ENCODE measurements at places on chromosomes 1 and 21.

GRCh38 chr1:223714849-223715603, 2.7 kb downstream of the CAPN2 start:
- no peak for DNase-seq

DNA sequence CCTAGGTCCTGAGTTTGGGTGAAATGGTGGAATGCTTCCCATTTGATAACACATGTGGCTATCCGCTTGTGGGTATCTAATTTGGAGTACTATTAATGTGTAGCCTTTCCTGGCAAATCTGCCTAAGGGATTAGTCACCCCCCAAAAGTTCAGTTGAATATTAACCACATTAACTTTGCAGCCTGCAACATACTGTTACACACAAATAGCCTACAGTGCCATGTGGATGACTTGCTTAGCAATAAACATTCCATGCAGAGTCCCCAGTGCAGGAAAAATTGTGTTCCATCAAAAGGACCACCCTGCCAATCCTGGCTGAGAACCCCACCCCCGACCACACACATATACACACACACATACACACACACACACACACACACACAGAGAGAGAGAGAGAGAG, 303.3 kb upstream of the ESRRG start:
- no peak for DNase-seq

DNA sequence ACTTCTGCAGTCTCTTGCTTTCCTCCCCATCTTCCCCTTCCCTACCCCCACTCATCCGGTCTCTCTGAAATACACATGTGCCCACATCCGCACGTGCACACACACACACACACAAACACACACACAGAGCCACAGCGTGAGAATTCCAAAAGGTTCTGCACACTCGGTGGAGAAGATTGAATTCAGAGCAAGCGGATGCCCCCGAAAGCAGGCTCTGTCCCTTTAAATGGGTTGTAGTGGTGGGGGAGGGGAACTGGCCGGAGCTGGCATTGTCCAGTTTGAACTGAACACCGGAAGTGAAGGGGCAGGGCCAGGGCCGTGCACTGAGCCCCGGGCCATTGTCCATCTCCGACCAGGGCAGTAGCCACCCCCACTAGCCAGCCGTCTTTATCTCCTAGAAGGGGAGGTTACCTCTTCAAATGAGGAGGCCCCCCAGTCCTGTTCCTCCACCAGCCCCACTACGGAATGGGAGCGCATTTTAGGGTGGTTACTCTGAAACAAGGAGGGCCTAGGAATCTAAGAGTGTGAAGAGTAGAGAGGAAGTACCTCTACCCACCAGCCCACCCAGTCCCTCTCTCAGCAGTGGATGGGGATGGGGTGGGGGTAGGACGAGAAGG, 1.3 kb upstream of the LIN28A start:
- no peak for DNase-seq

- DNase-seq: peak; percentile 53
These were observed 257.2 kb downstream of the MRPL39 start for GRCh38 chr21:25350056-25350455.

DNA sequence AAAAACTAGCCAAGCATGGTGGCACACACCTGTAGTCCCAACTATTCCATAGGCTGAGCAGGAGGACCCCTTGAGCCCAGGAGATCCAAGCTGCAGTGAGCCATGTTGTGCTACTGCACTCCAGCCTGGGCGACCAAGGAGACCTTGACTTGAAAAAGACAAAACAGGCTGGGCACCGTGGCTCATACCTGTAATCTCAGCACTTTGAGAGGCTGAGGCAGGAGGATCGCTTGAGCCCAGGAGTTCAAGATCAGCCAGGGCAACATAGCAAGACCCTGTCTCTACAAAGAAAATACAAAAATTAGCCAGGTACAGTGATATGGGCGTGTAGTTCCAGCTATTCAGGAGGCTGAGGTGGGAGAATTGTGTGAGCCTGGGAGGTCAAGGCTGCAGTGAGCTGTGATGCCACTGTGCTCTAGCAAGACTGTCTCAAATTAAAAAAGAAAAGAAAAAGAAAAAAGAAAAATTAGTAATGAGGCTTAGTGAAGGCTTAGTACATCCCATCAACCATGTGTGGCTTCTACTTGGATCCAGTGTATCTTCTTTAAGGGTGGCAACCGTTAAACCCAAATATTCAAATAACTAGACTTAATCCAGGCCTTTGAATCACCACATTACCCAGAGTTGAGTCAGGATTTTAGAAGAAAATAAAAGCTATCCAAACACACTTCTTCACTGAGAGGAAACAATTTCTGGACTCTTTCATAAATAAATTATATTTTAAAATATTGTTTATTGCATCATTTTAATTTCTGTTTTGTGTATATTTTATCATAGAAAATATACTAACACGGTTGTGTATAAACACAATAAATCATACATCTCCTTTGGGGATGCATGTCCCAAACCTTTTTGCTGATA, 74.3 kb upstream of the RAB4A start:
- DNase-seq: no peak

GRCh38 chr1:81950591-81951244, 150.0 kb downstream of the ADGRL2 start:
- no peak for DNase-seq

- DNase-seq: no peak
These were observed 1.3 kb upstream of the EFNA3 start for GRCh38 chr1:155077346-155077745.

- DNase-seq: peak; percentile 7
These were observed 56.2 kb downstream of the LACTBL1 start for GRCh38 chr1:22916471-22916820.

GRCh38 chr1:2611031-2611501, 21.8 kb downstream of the MMEL1 start:
- peak; percentile 67 for DNase-seq

GRCh38 chr1:1399872-1400575, 889 bp upstream of the CCNL2 start:
- DNase-seq: peak; percentile 65

DNA sequence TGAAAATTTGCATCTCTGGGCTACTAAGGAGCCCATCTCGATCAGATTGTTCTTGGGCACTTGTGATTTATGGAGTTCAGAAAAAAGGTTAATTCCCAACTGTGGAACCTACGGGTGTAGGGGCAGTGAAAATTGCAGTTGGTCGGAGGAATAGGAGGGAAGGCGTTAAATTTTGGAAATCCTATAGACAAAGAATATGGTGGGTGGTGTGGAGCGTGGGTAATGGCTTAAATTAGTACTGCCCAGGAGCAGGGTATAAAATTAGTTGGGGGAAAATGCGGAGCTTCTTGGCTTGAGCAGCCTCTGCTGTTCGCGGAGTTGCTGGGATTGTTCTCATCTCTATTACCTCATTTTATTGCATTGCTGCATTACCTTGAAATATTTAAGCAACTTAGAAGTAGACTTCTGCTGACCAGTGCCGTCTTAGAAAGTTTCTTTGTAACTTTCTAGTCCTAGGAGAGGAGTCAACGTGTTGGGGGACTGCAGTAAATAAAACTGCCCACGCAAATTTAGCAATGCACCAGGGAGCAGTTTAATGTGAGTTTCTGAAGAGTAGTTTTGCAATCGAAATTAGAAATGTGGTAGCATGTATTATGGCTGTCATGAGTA, 514 bp downstream of the S1PR1 start:
- DNase-seq: peak; percentile 55

DNA sequence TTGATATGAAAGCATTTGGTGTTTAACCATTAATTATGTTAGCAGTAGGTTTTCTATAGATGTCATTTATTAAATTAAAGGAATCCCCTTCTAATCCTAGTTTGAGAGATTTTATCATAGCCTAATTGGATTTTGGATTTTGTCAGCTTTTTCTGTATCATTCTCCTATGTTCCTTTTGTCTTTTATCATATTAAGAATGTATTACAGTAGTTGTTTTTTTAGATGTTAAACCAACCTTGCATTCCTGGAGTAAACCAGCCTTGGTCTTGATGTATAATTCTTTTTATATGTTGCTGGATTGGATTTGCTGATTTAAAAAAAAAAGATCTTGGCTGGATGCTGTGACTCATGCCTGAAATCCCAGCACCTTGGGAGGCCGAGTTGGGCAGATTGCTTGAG, 5.6 kb downstream of the SETDB1 start:
- DNase-seq: peak; percentile 45

- DNase-seq: peak; percentile 79
These were observed 16.2 kb upstream of the ERICH3 start for GRCh38 chr1:74689621-74690363.

DNA sequence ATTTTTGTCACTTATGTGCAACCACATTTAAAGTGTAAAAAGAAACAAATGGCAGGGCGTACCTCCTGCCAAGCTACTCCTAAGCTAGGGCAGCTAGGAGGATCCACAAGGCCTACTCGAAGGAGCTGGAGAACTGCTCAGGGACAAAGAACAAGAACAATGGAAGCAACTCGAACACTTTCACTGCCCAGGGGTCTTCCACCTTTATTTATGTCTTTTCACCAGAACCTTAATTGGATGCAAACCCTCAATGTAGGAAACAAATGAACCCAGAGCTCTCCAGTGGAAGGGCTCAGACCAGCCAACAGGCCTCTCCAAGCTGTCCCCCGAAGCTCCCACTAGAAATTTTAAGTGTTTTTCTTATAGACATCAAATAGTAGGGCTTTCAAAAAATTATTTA, 39.9 kb downstream of the C1orf198 start:
- no peak for DNase-seq

- DNase-seq: no peak
These were observed 240.4 kb downstream of the DPYD start for GRCh38 chr1:97680470-97680869.

GRCh38 chr1:162997499-162998285, 71.5 kb upstream of the RGS4 start:
- DNase-seq: no peak

DNA sequence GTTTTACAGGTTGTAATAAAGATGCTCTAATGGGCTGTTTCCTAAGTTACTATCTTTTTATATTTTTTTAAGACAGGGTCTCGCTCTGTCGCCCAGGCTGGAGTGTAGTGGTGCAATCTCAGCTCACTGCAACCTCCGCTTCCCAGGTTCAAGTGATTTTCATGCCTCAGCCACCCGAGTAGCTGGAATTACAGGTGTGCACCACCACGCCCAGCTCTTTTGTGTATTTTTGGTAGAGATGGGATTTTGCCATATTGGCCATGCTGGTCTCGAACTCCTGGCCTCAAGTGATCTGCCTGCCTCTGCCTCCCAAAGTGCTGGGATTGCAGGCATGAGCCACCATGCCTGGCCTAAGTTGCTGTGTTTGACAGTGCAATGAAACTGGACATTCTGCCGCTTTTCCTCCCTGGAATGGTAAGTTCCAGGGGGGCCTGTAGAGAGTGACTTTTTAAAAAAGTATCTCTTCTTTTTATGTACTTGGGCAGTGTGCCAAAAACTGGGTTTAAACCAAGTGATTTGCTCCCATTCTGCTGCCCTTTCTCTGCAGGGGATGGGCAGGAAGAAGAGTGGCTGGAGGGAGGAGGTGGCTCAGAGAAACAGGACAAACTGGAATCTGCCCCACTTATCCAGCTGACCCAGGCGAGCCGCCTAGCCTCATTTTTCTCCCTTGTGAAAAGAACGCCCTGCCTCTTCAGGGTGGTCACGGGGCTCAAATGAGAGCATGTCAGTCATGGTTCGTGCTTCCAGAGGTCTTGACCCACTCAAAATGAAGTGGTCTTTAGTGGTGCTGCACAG, 2.3 kb downstream of the SLC37A1 start:
- no peak for DNase-seq

- no peak for DNase-seq
These were observed 145.1 kb downstream of the KCNJ6 start for GRCh38 chr21:37771181-37771580.

GRCh38 chr1:28173151-28173979, 3.1 kb downstream of the PTAFR start:
- no peak for DNase-seq

DNA sequence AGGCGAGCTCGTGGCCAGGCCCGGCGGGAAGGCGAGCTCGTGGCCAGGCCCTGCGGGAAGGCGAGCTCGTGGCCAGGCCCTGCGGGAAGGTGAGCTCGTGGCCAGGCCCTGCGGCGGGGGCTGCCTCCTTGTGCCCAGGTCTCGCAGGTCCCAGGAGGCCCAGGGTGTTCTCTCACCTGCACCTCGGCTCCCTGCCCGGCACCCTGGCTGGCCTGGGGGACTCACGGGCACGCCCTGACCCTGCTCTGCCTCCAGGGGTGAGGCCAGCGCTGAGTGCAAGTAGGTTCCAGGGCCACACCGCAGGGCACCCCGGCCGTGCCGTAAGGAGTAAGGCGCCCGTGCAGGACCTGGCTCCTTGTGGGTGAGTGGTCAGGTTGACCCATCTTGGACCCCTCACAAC, 4.4 kb downstream of the SDF4 start:
- no peak for DNase-seq

DNA sequence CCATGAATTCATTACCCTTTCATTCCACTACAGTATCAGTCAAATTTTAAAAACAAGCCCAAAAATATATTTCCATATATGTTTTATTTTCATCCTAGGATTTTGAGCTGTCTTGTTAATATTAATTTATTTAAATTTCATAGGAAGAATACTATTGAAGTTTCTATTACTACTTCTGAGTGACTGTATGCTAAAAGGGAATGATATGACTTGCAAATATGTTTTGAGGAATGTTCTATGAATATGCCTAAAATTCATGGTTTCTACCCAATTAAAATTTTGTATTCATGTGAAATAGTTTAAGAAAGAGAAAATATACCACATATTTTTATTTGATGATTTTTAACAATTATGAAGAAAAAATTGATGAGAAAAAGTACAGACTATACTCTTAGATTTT, 52.9 kb upstream of the BACH1 start:
- DNase-seq: no peak

DNA sequence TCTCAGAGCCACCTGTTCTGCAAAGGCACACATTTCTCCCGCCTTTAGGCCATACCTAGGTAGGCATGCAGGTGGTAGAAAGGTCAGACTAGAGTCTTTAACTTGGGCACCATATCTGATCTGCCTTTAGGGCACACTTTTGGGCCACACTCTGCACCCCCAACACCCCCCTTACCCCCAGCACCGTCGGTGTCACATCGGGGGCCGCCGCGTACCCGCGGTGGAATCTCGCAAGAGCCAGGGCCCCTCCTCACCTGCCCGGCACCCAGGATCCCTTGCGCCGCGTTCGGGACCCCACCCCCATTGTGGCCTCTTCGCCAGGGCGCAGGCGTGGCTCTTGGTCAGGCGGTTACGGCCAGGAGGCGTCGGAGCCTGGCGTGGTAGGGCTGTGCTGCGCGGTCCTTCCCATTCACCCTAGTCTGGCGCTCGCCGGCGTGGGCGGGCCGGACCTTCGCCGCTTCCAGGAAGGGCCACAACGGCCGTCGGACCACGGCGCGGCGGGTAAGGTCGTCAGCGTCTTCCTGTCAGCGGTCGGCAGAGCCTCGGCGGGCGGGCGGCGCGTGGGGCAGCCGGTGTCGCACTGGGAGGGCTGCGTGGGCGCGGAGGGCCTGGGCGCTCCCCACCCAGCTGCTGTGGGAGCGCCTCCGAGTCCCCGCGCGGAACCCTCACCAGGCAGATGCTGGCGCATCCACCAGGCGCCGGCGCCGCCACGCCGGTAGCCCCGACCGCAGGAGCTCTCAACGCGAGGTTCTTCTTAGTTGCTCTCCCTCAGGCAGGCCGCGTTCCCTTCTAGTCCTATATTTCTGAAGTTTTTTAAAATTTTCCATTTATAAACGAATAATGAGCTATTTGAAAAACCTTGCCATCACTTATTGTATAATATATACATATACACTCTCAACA, at the start of gene DNAH14:
Gene DNAH14 (plus strand): TSS at position 341 of the 903 bp plus-strand sequence. CDS start 23,028 bp downstream, outside the sequence.
- peak; percentile 80 for DNase-seq
